COR-L47 (cell line): ENCODE measurements at places on chromosomes 5 and 9.

GRCh38 chr9:96008502-96009222, 133.2 kb downstream of the ERCC6L2 start:
- no peak for DNase-seq

DNA sequence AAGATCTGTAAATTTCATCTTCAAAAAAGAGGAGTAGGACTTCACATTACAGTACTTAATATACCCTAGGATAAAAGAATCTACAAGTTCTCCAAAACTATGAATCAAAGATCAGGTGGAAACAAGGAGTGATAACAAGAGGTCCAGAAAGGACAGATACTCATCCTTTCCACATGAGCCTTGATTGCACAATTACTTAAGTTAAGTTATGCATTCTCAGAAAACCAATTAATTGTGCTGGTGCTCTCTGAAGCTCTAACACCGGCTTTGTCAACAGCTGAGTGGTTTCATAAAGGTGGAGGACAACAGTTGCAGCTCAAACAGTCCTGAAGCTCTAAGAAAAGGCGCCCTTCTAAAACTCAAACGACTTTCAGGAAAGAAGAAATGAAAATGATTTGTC, 251.9 kb downstream of the BNC2 start:
- no peak for DNase-seq

DNA sequence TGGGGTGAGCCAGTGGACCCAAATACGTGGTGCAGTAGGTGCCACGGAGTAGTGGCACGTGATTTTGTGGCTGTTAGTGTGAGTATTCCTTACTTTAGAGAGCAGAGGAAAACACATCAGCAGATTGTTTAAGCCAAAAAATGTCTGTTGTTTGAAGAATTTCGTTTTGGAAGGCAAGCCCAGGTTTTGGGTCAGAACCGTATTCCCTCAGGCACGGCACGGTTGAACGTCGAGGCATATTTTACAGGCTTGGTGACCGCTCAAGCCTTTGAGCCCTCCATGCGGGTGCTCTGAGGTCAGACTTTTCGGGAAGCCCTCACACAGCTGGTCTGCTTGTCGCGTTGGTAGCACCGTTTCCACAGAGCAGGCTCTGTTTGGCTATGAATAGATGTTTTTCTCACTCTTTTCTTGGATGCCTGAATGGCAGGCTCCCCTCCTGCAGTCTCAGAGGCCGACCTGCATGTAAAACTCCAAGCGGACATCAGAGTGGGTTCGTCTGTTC, 27.2 kb downstream of the NEK6 start:
- no peak for DNase-seq

DNA sequence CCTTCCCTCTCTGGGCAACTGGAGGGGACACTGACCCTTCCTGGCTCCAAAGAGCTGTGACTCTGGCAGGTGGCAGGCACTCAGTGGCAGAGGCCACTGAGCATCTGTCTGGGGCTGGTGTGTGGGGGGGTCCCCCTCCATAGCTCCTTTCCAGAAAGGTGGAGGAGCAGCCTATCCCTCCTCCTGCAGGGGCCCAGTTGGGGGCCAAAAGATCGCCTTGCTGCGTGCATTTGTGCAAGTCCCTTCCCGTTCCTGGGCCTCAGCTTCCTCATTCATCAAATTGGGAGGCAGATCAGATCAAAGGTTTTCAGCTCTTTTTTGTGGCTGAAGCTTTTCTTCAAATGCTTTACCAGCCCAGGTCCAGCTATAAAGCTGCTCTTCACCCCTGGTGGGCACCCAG, 77.7 kb downstream of the NTNG2 start:
- DNase-seq, result no peak

DNA sequence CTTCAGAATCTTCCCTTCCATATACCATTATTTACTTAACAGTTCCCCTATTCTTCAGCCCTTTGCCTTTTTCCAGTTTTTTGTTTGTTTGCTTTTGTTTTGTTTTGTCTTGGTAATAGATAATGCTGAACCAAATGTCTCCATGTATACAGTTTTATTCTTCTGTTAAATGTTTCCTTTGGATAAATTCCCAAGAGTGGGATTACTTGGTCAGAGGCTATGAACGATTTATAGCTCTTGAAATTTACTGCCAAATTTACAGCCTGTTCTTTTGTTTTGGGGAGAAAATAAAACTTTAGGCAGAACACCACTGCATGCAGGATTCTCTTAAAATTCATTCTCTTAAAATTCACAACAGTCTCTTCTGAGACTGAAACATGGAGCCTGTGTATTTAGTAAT, 38.6 kb downstream of the NR4A3 start:
- DNase-seq, result no peak
